ENCODE measurements at places on chromosomes 2 and 18.

DNA sequence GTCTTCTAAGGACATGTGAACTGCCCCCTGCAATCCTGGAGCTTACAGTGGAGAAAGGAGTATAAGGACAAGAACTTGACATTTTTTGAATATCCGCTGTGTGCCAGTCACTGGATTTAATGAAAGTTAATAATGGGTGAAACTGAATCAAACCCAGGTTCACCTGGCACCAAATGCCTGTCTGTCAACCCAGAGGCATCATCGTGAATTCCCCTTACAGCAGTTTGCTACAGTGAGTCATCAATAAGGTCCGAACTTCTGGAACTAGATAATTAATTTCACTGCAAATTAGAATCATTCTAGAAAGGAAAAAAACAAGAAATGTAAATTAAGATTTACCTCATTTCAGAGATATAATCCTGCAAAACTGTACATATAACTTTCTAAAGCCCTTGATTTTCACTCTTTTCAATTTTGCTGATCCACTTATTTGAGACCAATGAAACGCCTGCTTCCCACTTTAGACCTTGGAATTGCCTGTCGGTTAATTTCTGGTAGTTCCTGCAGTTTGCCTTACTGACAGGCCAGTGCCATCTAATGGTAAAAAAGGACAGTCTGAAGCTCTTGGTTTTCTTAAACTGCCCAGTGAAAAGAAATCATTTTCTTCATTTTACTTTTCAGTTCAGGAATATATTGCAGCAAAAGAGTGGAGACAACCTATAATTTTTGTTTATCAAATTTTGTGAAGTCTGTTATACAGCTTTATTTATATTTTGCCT lies 8.2 kb downstream of the DSG2 start:
- DNase-seq: no peak

DNA sequence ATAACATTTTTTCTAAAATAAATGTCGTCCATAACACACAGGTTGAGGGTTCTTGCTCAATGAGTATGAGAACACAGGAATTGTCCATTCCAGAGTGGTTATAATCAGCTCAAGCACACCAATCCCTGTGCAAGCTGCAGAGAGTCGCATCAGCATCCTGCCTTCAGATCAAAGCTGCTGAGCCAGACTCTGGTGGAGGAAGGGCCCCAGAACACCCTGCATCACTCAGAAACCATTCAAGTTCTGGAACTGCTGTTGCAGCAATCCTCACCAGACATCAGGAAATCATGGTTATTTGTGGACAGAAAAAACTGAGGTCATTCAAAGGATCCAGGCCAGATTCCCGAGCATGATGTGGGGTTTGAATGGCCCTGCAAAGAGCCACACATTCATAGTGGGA lies 44.5 kb downstream of the DNER start:
- no peak for DNase-seq

GRCh38 chr2:83462881-83463280 lies 996.2 kb downstream of the SUCLG1 start:
- DNase-seq: no peak

DNA sequence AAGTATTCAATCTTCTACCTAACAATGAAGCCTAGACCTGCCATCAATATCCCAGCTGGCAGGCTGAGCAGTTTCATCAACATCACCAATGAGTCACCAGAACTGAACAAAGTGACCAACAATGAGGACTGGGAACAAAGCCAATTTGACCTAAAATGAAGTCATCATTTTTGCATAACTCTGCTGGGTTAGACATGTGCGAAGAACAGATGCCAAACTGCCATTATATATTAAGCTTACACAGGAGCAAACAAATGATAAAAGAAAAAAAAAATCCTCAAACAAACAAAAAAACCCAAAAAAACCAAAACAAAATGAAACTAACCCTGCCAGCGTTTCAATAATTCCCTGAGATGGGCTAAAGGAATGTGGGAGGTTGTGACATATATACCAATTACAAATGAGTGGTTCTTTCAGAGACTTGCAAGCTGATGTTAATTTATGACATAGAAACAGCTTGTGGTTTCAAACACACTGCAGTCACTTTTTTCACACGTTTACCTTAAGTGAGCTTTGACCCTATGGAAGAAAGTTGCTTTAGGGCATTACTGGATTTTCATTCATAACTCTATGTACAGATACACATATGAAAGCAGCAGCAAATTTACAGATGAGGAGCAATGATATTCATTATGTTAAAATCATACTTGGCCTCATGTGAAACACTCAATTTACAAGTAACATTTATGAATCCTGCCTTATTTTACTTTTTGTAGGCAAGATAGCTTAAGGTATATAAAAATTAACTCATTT lies 56.9 kb upstream of the CCDC141 start:
- no peak for DNase-seq

DNA sequence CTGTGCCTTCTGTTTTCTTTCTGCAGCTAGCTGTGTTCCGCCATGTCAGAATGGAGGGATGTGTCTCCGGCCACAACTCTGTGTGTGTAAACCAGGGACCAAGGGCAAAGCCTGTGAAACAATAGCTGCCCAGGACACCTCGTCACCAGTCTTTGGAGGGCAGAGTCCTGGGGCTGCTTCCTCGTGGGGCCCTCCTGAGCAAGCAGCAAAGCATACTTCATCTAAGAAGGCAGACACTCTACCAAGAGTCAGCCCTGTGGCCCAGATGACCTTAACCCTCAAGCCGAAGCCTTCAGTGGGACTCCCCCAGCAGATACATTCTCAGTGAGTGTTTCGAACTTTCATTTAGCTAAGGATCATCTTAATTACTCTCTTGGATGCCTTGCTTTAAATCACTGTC lies 74.1 kb downstream of the LTBP1 start:
- DNase-seq: no peak

DNA sequence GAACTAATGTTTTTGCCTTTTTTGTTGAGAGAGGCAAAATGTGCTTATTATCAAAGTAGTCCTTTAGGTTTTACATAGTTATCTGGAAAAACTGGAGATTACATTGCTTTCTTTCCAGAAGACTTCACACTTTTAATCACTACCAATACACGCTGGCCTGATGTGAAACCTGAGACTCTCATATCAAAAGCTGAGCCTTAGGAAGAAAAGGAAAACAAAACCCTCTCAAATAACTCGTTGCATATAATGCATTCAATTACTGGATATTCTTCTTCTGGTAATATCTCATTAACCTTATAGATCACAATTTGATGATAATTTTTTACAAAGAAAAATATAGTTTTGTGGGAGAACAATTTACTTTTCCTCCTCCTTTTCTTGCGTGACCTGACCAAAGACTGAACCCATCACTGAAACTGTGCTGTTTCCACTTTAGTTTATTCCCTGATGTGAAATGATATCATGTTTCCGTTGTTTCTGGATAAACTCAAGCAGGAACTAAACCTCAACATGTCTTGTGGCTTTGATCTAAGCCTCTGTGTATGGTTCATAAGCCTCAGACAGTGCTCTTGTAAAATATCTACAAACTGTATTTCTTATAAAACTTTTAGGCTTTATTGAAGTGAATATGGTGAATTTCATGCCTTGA lies 332.4 kb downstream of the GULP1 start:
- no peak for DNase-seq

GRCh38 chr2:241189093-241189855 lies 797 bp downstream of the ANO7 start:
- no peak for DNase-seq

- no peak for DNase-seq
These were observed 271.8 kb downstream of the MBD2 start for GRCh38 chr18:53952700-53953099.

- DNase-seq: no peak
These were observed 2.8 kb downstream of the KCNIP3 start for GRCh38 chr2:95299961-95300360.

DNA sequence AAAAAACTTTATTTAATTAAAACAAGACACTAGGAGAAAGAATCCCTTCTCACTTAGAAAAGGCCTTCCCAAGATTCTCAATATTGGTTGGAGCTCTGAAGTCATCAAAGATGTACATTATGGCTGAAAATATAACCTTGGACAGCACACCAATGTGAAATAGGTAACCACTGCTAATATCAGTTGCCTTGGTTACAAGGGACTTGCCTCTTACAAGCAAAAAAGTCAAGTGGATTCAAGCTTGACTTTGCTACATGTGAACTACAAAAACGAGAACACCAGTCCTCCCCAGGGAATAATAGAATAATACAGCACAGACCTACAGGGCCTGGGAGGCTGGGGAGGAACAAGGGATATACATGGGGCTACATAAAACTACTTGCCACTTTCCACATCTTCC lies 46.1 kb downstream of the NABP1 start:
- DNase-seq: no peak

GRCh38 chr2:159150280-159150746 lies 136.2 kb downstream of the WDSUB1 start:
- no peak for DNase-seq

GRCh38 chr2:20596973-20597859 lies 53.7 kb downstream of the HS1BP3 start:
- no peak for DNase-seq

DNA sequence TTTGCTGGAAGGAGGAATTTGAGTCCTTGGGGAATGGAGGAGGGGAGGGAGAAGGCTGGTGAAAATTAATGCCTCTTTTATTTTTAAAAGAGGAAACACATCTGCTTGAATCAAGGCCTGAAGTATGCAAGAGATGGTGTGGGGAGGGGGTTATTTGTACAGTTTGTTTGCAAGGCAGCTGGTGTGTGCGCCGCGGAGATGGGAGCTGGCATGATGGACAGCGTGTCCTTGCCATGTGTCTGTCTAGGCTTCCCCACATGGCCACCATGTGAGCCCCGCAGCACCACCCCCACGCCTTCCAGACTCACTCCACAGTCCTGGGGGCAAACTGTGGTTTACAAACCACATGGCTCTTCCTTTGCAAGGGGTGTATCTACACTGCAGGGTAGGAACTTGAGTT lies 154.8 kb upstream of the APCDD1 start:
- no peak for DNase-seq

- no peak for DNase-seq
These were observed 19.5 kb upstream of the SOS1 start for GRCh38 chr2:39140322-39140847.

- no peak for DNase-seq
These were observed 62.0 kb upstream of the POMC start for GRCh38 chr2:25230198-25230947.

- no peak for DNase-seq
These were observed 45.5 kb upstream of the CYP1B1 start for GRCh38 chr2:38121481-38121880.

DNA sequence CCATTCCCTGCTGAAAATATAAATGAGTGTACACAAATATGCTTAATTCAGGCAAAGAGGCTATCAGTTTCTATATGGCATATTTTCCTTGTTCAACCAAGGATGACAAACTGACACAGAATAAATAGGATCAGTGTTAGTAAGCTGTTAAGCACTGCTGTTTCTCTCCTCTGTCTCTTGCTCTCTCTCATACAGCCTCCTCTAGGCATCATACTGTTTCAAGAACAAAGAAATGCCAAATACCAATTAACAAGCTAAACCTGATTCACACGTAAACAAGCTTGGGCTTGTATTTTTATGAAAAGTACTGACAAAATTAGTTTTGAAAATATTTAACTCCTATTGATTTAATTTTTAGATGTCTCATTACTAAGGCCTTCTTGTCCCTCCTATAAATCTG lies 1027.2 kb upstream of the ACVR2A start:
- no peak for DNase-seq

- no peak for DNase-seq
These were observed 471.8 kb downstream of the IRS1 start for GRCh38 chr2:226327830-226328229.

DNA sequence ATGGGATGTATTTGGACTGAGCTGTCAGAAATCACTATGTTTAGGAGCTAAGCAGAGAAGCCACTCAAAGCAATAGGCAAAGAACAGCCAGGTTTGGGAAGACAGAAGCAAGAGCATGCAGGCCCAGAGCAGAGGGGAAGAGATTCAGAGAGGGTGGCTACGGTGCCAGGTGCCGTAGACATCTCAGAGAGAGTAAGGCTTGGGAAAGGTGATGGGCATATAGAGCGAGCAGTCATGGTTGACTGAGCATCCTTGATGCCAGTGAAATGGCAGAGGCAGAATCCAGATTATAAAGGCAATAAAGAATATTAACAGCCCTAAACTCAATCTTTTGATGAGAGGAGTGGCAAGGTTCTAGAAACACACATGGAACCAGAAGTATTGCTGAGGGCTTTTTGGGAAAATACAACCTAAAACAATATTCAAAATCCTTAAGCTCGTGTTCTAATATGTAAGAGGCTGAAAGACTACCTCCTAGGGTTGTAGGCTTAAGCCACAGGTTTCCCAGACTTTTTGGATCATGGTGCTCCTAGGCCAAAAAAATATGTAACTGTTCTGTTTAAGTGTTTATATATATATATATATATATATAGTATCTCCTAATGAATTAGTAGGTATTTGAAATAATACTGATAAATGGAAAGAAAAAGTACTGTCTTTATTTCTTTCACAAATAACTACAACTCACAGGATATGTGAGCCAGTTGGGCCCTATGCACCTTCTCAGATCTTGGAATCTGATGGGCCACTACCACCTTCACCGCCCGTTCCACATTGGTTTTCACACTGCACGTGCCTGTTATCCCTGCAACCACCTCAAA lies 113.3 kb downstream of the MYCN start:
- DNase-seq: no peak

- no peak for DNase-seq
These were observed 326.2 kb downstream of the NYAP2 start for GRCh38 chr2:225725726-225726125.

DNA sequence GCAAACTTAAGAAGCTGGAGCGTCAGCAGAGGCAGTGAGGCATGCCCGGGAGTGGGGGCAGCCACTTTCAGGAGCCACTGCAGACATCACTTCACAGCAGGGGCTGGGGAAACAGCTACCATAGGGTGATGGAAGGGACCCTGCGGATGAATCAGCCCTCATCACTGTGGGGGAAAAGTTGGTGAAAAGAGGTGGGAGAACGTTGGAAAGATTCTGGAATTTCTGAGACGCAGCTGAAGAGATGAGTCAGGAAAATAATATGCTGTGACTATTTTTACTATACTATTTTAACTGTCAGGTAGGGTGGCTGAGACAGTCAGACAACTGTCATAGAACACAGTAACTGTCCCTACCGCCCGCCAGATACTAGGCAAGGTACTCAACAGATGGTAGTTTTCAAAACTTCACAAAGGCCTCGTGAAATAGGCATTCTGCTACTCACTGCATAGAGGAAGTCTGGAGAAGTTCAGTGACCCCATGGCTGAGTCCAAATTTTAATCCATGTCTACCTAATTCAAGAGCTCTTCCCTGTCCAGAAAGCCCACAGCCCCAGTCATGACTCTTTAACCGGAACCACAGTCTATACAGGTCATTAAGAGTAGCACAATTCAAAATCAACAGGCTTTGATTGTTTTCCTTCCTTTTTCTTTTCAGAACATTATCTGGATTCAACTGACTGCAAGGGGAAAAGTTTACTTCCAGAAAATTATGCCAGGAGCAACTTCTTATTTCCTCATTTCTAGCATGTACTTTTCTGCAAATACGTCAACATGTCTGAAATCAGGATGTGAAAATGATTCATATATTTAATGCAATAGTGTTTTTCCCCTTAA lies 39.3 kb upstream of the EPB41L3 start:
- no peak for DNase-seq

All from stimulated activated CD4-positive, alpha-beta T cell treated with anti-CD3 and anti-CD28 coated beads, Interleukin-1b, Interleukin-23, amount 100 ng/mL, for 24 hours (primary cell).